NCI-H460 (cell line): ENCODE measurements at places on chromosomes 11 and 22. TPM values are rescaled to one million over a fixed set of nuclear protein-coding genes. Genes with fewer than 3 reads are reported as not detected.

The TEF gene
- 1.1 and 1.6 TPM in 2 replicates for total RNA-seq

The ADAMTS15 gene
- 0.05 and 0.06 TPM in 2 replicates for total RNA-seq

DNA sequence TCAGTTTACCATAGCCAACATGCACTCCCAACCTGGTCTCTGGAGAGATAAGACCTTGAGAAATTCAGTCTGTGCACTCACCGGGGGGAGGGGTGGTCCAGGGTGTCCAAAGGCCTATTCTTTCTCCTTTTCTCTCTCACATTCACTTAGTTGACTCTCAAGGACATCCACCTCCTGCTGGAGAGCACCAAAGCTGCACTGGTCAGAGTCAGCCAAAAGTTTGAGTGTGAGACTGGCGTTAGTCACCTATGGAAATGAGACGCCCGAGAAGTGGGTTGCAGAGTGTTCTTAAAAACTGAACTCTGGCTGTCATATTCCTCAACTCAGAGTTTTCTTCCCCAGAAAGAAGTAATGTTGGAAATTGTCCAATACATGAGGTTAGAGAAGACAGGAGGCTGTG, 5.0 kb upstream of the UBQLNL start:
- DNase-seq = no peak

The ENDOD1 gene
- total RNA-seq = 8.9 and 10.3 TPM in 2 replicates

The PKDREJ gene
- total RNA-seq = not detected in 2 replicates
